Kidney capillary endothelial cell (primary cell): ENCODE measurements at places on chromosomes 4 and X.

DNA sequence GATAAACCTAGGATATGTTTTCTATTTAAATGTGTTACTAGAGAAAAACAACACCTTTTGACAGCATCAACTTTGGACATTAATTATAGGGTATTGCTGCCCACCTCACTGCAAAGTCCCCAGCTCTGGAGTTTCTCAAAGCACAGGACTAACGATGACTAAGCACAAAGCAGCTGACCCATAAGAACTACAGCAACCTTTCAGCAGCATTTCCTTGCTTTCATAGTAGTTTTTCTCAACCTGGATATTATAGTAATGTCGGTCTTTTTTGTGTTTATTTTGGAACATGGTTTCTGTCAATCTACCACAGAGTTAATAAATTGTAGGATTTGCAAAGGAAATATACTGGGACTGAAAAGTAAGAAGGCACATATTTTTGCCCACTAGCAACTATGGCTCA lies 21.5 kb downstream of the HHIP start:
- no peak for DNase-seq

GRCh38 chr4:76688619-76689144 lies 209.3 kb downstream of the SOWAHB start:
- DNase-seq: no peak

- no peak for DNase-seq
Observed at GRCh38 chrX:115652221-115652620, 91.2 kb downstream of the PLS3 start.

- no peak for DNase-seq
Observed at GRCh38 chrX:110070970-110071369, 68.1 kb downstream of the TMEM164 start.

GRCh38 chrX:45667666-45668065 lies 467.0 kb upstream of the DIPK2B start:
- no peak for DNase-seq

- DNase-seq: no peak
Observed at GRCh38 chr4:36269101-36269500, 12.3 kb upstream of the DTHD1 start.

- no peak for DNase-seq
Observed at GRCh38 chr4:113908829-113909228, 70.6 kb downstream of the ARSJ start.
